NT2/D1 (cell line): ENCODE measurements at places on chromosomes 16 and 17.

GRCh38 chr16:12146966-12147365, 170.4 kb downstream of the SNX29 start:
- no peak for DNase-seq

- no peak for DNase-seq
These were observed 44.1 kb upstream of the DOC2B start for GRCh38 chr17:225551-225950.

- DNase-seq = no peak
These were observed 54.6 kb downstream of the PLD6 start for GRCh38 chr17:17151541-17151940.

DNA sequence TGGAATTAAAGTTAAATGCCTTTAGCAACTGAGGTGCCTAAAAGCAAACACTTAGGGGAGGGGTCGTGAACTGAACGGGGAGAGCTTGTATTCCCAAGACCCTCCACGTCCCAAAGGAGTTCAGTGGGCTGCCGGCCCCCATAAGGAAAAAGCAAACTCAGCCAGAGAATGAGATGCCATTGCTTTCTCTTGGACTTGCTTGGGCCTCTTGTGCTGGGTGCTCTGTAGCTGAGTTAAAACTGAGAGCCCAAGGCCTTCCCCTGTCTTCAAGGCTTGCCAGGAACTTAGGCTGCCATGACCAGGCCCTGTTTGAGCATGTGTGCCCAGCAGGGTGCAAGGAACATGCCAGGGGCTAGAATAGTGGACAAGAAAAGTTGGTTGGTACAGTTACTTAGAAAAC, 199.8 kb downstream of the IRX3 start:
- no peak for DNase-seq

DNA sequence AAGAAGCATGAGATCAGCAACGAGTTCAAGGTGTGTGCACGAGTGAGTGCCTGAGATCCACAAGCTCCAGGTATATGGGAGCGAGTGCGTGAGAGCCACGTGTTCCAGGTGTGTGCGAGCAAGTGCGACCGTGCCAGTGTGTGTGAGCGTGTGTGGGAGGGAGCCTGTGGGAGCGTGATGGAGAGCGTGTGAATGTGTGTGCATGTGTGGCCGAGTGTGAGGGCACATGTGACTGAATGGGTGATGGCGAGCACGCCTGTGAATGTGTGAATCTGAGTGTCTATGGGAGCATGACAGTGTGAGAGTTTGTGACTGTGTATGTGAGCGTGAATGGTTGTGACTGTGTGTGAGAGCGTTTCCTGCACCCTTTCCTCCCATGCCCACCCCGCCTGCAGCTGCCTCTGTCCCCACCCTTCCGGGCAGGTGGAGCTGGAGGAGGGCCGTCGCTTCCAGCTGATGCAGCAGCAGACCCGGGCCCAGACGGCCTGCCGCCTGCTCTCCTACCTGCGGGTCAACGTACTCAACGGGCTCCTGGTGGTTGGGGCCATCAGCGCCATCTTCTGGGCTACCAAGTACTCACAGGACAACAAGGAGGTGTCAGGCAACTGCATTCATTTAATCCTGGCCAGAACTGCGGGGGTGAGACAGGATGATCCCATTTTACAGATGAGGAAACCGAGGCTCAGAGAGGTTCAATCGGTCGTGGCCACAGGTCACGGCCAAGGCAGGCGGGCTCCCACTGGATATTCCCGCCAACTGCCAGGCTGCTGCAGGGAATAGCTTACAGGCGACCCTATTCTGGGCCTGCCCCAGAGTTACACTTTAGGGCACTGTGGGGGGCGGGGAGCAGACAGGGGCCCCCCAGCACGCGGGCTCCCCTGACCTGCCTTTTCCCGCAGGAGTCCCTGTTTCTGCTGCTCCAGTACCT, 3.7 kb downstream of the TMC8 start:
- peak; percentile 71 for DNase-seq
